ENCODE measurements at places on chromosomes 7 and 10.

DNA sequence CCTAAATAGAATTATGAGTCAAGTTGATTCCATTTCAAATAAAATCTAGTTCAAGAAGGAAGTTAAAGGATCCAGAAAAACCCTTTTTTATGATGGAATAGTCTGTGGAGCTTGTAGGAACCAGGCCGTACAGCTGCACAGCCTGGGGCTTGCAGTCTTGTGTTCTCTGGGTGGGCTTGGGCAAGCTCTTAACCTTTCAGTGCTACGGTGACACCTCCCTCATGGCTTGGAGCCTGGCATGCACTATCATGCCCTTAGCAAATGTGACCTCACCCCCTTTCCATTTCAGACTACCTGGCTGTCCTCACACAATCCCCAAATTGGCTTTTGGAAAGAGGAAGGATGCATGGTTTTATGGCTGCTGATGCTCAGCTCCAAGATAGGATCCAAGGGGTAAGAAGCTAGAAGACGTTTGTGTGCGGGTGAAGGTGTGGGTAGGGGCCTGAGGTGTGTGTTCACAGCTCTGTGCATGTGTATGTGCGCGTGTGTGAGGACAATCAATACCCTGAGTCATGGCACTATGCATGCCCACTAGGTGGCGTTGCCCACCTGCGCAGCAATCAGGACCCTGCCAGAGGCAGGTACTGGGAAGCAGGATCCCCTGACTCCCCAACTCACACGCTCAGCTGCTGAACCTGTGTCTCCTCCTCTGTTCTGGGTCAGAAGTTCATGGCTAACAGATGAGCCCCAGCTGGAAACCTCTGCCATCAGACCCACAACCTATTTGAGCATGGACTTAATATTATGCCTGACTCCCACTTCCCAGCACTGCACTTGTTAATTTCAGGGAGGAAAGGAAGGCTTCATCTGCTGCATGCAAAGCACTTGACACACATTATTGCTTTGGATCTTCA is 113.4 kb downstream of the PTPN20 start:
- DNase-seq = peak; percentile 55

- DNase-seq = no peak
These were observed 25.2 kb downstream of the STMP1 start for GRCh38 chr7:135687466-135687865.

DNA sequence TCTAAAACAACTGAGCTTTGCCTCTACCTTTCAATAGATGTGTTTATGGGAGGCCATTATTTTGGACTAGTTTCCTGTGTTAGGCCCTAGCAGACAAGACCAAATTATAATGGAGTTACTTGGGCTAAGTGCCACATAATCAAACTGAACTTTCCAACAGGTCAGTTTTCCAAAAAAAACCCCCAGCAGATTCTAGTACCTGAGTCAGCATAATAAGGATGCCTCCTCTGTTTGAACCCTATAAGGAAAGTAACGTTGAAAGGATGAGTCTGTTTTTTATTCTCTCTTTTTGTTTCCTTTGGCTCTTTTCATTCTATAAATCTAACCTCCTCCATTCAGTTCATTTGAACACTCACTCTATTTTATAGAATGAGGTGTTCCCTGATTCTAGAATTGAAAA is 148.1 kb upstream of the FAM3C start:
- no peak for DNase-seq

GRCh38 chr7:88041583-88041982 is 107.5 kb downstream of the ADAM22 start:
- no peak for DNase-seq

- DNase-seq = no peak
These were observed 228.1 kb upstream of the PFKP start for GRCh38 chr10:2839081-2839725.

DNA sequence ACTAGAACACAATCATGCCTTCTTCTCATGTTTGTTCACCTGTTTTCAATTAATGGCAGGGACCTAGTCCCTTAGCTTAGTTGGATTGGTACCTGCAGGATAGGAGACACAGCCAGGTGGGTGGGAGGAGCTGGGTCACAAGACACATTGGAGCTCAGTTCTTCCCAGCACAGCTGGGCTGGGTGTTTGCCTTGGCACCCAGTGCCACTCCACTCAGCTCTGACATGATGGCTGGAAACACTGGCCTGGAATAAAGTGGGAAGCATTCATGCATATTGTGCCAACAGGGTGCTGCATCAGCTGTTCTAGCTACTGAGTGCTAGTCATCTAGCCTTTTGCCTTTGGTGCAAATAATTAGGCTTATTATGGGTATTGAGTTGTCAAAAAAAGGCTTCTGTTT is 226.1 kb downstream of the PTEN start:
- no peak for DNase-seq

GRCh38 chr7:101486433-101487104 is 123.9 kb downstream of the COL26A1 start:
- DNase-seq = no peak

- no peak for DNase-seq
These were observed 6.0 kb downstream of the ATP6V1F start for GRCh38 chr7:128868624-128869137.

DNA sequence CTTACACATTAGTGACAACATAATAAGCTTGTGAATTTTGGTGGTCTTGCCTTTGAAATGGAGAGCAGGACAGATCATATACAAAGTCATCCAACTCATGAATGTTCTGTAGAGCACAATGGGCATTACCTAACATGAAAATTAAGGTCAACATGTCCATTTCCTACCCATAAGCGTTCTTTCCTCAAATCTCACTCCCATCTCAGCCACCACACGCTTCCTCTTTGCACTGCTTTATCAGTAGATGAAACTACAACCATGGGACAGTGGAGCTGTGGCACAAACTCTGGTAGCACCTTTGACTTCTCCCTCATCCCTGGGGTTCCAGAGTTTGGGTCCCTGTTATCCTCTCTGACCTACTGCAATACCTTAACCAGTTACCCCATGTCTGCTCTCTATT is 2.2 kb downstream of the PON2 start:
- no peak for DNase-seq

- DNase-seq = no peak
These were observed 143.7 kb upstream of the COL1A2 start for GRCh38 chr7:94250987-94251386.

GRCh38 chr7:91759205-91759863 is 121.2 kb downstream of the MTERF1 start:
- no peak for DNase-seq

DNA sequence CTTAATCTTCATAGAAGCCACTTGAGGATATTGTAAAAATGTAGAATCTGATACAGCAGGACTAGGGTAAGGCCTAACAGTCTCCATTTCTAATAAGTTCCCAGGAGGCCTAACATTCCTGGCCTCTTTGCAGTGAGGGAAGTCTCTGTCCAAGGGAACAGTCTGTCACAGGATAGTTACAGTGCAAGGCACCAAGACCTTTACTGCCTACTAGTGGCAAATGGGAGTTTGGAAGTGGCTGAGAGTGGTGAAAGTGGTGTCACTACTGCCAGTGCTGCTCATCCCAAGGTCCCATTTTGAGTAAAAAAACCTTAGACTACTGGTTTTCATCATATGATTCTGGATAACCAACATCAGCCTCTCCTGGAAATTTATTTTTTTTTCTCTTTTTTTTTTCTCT is 619.5 kb upstream of the SEMA3D start:
- no peak for DNase-seq

DNA sequence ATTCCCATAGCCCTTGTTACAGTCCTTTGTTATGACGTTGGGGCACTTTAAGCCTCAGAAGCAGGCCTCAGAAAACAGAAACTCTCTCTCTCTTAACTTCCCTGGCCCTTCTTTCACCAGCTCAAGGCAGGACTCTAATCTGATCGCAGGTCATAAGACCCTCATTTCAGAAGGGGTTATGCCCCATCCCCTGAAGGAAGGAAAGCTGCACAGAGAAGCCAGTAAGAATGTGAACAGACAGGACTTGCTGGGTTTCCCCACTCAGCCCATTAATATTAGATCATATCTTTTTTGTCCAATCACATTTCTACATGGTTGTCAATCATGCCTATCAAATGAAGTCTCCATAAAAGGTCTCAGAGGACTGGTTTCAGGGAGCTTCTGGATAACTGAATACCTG is 49.3 kb upstream of the PHF14 start:
- DNase-seq = no peak

DNA sequence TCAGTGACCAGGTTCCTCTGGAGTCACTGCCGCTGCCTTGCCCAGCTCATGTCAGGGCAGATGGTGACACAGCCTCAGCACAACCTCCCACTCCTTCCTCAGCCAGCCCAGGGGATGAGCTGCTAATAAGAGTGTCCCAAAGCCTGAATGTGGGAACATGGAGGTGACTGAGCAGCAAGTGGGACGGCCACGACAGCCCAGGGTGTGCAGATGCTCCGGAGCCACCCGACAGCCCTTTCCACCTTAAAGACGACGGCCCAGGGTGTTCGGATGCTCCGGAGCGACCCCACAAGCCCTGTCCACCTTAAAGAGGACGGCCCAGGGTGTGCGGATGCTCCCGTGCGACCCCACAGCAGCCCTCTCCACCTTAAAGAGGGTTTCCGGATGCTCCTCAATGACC is 89.2 kb downstream of the DIP2C start:
- no peak for DNase-seq

GRCh38 chr7:138243836-138244235 is 167.6 kb downstream of the AKR1D1 start:
- DNase-seq = no peak

DNA sequence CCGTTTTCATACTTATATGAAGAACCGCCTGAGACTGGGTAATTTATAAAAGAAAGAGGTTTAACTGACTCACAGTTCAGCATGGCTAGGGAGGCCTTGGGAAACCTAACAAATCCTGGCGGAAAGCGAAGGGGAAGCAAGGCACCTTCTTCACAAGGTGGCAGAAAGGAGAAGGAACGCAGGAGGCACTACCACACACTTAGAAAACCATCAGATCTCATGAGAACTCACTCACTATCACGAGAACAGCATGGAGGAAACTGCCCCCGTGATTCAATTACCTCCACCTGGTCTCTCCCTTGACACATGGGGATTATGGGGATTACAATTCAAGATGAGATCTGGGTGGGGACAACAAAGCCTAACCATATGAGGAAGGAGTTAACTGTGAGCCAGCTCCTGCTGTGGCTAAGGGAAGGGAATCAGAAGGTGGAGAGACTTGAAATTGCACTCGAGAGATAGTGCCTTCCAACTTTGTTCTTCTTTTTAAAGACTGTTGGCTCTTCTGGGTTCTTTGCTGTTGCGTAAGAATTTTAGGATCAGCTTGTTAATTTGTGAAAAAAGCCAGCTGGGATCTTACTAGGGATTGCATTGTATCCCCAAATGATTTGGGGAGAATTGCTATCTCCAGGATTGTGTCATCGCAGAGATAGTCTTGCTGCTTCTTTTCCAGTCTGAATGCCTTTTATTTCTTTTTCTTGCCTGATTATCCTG is 21.0 kb downstream of the OPTN start:
- DNase-seq = no peak

DNA sequence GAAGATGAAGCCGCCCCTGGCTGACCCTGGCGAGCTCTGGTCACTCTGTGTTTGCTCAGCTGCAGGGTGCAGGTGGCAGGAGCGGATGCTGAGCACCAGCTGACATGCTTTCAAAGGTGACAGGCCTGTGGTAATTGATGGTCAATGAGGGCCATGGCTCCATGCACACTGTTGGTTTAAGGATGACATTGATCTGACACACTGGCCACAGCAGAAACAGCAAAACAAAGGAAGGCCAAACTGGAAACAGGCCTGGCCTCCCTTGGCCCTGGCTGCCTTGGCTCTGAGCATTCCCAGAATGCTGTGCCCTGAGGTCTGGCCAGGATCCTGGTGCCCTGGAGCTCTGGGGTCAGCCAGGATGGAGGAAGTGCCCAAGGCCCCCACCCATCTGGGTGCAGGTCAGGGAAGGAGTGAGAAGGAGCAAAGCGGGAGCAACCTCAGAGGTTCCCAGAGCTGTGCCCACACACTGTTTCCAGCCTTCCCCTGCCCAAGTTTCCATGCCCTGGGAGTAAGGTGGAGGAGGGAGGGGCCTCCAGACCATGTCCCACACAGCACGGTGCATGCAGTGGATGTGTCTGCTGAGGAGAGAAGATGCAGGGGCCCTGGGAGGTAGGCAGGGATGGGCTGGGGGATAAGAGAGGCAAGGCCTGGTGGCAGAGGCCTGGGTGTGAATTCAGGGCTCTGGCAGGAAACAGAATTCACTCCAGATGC is 302.2 kb downstream of the RPS24 start:
- no peak for DNase-seq

- no peak for DNase-seq
These were observed 202.0 kb upstream of the COBL start for GRCh38 chr7:51518646-51519045.

DNA sequence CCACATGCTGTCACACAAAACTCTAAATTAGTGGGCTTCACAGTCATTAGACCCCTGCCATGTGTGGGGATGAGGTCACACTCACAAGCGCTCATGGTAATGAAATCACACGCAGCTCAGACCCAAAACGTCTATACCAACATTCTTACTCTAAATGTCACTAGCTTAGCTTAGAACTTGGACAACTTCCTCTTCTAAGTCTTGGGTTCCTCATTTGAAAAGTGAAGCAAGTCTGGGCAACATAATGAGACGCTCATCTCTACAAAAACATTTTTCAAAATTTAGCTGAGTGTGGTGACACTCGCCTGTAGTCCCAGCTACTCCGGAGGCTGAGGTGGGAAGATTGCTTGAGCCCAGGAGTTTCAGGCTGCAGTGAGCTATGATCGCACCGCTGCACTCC is 92.7 kb upstream of the MACROH2A2 start:
- DNase-seq = no peak

GRCh38 chr10:70906031-70906783 is 17.8 kb upstream of the PCBD1 start:
- DNase-seq = no peak

DNA sequence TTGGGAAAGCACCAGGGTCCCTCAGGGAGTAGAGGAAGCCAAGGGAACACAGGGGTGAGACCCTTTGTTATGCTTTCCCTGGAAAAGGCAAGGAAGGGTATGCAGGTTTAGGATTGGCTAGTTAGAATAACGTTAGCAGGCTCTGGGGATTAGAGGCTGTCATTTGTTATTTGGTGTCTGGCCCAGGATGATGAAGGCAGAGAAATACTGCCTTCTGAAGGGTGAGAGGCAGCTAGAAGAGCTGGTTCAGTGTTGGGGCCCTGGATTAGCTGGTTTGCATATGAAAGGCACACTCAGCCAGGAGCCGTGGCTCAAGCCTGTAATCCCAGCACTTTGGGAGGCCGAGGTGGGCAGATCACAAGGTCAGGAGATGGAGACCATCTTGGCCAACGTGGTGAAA is 3.0 kb upstream of the PILRA start:
- DNase-seq = no peak

DNA sequence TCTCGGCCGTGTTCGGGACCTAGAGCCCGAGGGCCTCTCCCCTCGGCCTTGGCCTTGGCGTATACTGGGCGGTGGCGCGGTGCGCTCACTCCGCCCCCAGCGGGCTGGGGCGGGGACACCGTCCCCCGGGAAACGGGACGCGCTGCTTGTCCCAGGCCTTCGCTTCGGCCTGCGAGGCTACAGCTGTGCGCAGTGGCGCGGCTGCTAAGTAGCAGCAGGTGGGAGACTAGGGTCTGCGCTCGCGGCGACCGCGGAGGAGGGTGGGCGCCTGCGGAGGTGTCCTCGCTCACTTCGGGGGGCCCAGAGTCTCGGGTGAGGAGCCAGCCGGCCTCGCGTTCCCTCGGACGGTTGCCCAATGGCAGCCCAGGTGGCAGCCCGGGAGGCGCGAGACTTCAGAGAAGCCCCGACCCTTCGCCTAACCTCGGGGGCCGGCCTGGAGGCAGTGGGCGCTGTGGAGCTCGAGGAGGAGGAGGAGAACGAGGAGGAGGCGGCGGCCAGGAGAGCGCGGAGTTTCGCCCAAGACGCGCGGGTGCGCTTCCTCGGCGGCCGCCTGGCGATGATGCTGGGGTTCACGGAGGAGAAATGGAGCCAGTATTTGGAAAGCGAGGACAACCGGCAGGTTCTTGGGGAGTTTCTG is at the start of gene DNAH11:
Gene DNAH11 (plus strand): TSS at position 149 of the 637 bp plus-strand sequence. CDS start 207 bp downstream, at position 356.
- no peak for DNase-seq
